ENCODE measurements at places on chromosomes 11 and 22.

DNA sequence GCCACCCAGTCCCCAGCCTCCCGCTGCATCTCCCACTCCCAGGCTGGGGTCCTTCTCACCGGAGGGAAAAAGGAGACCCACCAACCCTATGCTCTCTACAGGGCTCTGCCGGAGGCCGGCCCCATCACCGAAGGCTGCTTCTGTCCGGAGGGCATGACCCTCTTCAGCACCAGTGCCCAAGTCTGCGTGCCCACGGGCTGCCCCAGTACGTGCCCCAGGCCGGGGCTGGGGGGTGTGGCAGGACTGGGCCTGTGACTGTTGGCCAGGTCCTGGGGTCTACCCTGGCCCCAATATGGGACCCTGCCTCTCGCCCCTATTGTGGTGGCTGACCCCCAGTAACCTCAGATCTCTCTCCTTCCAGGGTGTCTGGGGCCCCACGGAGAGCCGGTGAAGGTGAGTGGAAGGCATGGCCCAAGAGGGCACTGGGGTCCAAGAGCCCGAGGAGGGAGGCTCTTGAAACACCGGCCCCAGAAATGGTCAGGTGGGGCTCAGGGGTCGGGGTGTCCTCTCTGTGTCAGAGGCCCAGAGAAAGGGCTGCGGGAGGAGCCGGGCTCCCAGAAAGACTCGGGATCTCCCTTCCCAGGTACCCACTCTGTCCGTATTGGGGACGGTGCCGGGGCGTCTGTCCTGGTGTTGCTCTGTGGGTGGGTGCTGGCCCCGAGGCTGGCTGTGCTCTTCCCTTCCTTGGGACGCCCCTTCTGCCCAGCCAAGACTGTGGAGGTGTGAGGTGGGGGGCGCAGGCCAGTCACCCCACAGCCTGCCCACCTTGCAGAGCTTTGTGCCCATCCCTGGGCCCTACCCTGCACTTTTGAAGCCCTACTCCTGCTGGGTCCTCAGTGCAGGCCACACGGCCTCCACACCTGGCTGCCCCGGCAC lies 26.1 kb upstream of the MUC5B start:
- DNase-seq: no peak

DNA sequence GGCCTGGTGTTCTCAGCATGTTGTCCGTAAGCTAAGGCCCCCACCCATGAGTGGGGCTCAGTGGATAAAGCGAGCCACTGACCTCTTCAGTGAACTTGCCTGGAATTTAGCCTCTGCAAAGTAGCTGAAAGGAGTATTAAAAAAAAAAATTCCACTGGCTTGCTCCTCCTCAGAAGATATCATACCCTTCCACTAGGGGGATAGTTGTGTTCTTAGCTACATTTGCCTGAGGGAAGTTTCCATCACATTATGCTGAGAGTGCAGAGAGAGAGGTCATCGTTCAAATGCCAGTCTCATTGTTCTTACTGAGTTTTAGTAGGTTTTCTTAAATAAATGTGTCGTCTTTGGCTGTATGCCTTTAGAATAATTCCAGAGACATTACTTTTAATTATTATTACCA lies 879.7 kb downstream of the JRKL start:
- no peak for DNase-seq

GRCh38 chr22:19974268-19974861 lies 32.7 kb upstream of the TXNRD2 start:
- DNase-seq: peak; percentile 77

DNA sequence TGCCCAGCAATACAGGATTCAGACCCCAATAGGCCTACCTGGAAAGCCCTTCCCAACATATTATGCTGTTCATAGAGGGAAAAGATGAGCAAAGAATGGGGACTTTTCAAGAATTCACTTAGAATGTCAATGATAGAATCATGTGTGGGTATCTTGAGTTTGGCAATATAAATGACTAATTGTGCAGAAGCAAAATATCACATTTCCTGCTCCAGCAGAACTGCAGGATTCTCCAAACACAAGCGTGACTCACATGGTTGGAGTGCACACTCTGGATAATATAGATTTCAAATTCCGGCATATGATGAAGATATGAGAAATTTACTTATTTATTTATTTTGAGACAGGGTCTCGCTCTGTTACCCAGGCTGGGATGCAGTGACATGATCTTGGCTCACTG lies 12.5 kb upstream of the APOL5 start:
- peak; percentile 76 for DNase-seq

DNA sequence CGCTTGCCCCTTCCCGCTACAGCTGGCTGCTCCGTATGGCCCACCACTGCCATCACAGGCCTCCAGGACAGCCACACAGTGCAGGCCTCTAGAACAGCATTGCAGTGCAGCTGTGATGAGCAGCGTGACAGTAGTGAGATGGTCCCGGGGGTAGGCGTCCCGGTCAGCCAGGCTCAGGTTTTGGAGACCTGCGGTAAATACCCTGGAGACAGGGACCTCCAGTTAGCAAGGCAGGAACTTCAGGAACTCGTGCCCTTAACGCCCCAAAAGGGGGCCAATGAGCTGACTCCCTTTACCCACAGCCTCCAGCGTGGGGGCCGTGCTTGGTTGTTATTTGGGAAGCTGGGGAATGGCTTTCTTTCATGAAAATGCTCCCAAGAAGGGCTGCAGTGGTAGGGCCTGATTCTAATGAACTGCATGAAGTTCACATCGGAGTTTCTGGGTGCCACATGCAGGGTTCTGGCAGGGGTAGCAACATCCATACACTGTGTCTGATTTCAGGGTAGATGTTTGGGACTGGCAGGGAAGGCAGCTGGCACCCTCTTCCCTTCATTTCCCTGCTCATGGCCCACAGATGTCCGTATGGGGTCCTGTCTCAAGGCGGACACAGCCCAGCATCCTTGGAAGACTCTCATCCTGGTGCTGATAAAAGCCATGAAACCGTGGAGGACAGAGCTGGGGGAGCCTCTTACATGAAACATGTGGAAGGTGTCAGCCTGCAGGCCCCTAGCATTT lies 440.5 kb downstream of the TBC1D22A start:
- DNase-seq: no peak

- DNase-seq: no peak
Observed at GRCh38 chr22:20031732-20032406, 11.0 kb downstream of the TANGO2 start.

GRCh38 chr11:92751594-92751993 lies 217.9 kb upstream of the MTNR1B start:
- DNase-seq: no peak

DNA sequence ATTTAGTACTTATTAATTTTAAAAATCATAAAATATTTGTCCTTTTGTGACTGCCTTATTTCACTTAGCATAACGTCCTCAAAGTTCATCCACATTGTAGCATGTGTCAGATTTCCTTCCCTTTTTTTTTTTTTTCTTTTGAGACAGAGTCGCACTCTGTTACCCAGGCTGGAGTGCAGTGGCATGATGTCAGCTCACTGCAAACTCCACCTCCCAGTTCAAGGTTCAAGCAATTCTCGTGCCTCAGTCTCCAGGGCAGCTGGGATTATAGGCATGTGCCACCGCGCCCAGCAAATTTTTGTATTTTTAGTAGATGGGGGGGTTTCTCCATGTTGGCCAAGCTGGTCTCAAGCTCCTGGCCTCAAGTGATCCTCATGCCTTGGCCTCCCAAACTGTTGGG lies 10.6 kb downstream of the RAB6A start:
- no peak for DNase-seq

- no peak for DNase-seq
Observed at GRCh38 chr11:64395545-64396078, 36.6 kb downstream of the RPS6KA4 start.

GRCh38 chr11:75195167-75195962 lies 44.5 kb downstream of the SLCO2B1 start:
- no peak for DNase-seq

DNA sequence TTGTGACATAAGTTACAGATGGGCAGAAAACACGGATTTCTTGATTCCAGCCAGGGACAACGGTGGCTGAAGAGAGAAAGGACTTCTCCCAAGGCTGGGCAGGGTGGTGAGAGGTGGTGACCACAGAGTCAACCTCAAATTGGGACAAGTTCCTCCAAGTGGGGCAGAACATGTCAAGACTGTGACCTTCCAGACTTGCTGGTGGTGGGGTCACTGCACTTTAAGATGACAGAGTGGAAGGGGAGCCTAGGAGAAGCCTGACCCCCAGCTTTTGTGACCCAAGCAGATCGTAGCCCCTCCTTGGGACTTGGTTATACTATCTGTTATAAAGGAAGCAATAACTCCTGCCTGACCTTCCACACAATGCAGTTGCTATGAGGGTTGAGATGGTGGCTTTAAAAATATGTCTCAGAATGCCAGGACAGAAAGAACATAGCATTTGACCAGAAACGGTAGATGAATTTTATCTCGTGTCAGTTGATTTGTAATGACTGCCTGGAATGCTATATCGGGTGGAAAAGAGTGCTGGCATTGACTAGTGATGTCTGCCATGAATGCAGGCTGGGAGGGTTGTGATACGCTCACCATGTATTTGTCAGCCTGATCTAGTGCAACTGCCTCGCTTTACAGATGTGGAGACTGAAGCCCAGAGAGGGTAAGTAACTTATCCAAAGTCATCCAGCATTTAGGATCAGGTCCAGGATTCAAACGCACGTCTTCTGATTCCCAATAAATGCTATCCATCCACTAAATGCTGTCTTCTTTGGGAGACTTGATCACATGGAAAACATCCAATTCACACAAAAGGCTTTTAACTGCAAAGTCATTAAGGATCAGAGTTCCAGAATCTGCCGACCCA lies 18.3 kb downstream of the TST start:
- no peak for DNase-seq
